ENCODE measurements at places on chromosomes 11 and 22.

DNA sequence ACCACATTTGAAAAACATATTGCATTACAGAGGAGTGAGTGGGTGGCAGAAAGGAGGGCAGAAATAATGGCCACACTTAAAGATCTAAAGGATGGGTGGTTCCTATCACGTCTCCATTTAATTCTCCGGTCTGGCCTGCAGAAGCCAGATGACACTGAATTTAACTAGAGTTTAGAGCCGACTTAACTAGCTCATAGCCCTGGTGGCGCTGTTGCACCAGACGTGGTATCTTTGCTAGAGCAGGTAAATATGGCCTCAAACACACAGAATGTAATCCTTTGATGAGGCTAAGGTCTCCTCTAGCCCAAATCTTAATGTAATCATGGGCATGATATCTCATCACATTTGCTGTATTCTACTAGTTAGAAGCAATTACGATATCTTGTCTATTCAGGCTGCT lies 51.5 kb upstream of the GAL start:
- DNase-seq: peak; percentile 31

DNA sequence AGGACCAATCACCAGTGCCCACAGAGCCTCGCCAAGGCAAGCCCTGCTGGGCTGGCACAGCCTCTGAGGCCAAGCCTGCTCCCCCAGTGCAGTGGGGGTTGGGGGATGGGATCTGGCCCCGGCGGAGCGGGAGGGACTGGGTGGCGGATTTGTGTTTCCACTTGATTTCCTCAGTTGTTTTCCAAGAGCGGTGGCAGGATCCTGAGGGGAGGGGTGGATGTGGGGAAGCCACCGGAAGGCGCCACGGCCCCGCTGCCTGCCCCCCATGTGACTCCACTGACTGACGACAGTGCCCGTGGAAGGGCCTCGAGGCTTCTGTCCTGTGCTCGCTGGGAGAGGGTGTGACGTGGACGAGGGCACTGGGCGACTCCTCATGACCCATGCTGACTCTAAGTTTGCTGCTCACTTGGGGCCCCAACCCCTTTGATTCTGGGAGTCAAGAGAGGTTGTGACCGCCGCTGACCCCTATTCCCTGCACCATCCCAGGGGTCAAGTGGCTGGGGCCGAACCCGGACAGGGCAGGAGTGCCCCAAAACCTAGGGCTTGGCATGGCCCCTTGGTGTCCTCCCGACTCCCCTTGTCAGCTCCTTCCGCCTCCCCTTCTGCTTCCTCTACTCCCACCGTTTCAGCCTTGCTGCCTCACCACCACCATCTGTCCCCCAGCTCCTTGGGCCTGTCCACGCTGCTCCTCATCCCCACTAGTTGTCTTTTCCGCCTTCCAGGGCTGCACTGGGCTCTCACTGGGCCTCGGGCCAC lies 23.5 kb upstream of the PICK1 start:
- DNase-seq: no peak

- no peak for DNase-seq
Measured at GRCh38 chr11:120217941-120218694, 7.3 kb downstream of the OAF start.

DNA sequence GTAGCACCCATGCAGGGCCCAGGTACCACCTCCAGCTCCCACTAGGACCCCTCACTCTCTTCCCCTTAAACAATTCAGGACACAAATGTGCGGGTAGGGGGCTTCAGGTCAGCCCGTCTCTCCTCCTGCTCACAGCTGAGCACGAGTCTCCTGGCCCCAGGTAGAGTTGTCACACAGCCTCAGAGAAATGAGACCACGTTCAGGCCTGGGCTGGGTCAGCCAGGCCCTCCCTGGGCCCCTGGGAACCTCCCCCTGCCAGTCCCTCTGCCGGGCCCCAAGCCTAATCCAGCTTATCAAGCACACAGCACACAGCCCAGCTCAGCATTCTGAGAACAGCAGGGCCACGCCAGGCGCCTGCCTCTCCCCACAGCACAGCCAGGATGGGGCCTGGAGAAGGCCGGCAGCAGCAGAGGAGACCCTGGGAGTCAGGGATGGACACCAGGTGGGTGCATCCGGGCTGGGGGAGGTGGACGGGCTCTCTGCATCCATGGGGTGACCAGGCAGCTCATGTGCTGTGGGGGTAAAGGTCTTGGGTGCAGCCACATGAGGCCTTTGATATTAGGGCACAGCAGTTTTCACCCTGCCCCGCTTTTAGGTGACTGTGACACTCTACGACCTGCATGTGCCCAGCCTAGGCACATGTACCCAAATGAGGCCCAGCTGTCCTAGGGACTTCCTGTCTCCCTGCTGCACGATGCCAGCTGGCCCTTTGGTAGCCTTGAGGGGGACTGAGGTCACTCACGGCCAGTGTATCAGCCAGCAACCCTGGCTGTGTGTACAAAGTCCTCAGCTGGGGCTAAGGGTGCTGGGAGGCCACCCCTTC lies 87.0 kb downstream of the MORC2 start:
- DNase-seq: no peak

- DNase-seq: no peak
Measured at GRCh38 chr11:134497586-134497985, 85.5 kb upstream of the B3GAT1 start.

DNA sequence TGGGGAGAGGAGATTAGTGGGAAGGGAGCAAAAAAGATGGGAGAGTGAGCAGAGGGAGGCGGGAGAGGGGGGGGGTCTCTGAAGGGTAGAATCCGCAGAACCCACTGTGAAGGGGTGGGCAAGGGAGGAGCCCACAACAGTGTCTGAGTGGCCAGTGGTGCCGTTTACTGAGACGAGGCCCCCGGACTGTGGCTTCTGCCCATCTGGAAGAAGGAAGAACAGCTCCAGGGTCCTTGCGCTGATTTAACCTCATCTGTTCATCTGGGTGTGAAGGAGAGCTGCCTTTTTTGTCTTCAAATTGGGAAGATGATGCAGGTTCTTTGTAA lies 45.7 kb upstream of the ANO1 start:
- no peak for DNase-seq

DNA sequence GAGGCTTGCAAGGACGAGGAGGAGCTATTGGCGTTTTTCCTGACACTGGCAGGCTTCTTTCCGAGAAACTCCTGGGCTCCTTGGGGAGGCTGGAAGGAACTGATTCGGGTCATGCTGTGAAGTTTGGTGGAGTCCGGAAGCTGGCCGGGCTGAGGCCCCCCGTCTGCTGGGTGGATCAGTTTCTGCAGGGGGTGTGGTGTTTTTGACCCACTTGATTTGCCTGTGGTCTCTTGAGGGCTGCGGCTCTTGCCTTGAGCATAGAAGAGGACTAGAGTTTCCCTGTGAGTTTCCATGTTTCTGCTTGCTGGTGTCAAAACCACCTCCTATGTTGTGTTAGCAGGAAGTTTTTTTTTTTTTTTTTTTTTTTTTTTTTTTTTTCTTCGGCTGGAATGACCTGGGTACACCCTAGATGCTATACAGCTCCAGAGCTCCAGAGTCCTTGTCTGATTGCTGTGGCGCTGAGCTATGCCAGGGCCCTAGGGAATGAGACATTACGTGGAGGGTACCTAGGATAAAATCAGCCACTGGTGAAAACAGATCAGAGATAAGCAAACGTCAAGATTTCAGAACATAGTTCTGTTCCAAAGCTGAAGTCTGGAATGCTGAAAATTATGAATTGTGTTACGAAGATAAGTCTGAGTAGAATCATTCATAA lies 728 bp downstream of the TBC1D22A start:
- DNase-seq: no peak

GRCh38 chr11:87022738-87023137 lies 15.0 kb upstream of the TMEM135 start:
- no peak for DNase-seq

- no peak for DNase-seq
Measured at GRCh38 chr11:31922450-31922849, 111.3 kb upstream of the PAX6 start.

DNA sequence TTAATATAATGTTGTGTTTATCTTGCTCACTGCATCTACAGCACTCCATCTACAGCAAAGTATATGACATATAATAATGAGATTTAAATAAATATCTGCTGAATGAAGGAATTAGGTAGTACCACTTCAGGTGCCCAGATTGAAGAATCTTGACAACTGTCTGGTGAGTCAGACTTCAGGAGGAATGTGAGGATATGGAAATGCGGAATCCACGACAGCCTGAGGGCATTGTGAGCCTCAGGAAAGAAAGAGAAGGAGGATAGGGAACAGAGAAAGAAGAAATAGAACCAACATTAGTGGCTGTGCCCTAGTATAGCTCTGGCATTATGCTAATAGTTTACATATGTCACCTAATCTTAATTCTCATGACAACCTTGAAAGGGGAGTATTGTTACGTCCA lies 304.4 kb downstream of the AASDHPPT start:
- no peak for DNase-seq

GRCh38 chr11:127693686-127694085 lies 693.1 kb upstream of the KIRREL3 start:
- DNase-seq: no peak

DNA sequence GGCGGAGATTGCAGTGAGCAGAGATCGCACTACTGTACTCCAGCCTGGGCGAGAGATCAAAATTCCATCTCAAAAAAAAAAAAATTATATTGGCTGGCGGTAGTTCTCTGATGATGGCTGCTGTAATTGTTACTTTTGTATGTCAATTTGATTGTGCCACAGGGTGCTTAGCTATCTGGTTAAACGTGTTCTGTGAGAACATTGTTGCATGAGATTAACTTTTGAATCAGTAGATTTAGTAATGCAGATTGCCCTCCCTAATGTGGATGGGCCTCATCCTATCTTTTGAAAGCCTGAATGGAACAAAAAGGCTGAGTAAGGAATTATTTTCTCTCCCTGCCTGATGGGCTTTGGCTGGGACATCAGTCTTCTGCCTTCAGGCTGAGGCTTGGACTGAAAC lies 654.2 kb downstream of the OPCML start:
- DNase-seq: no peak

DNA sequence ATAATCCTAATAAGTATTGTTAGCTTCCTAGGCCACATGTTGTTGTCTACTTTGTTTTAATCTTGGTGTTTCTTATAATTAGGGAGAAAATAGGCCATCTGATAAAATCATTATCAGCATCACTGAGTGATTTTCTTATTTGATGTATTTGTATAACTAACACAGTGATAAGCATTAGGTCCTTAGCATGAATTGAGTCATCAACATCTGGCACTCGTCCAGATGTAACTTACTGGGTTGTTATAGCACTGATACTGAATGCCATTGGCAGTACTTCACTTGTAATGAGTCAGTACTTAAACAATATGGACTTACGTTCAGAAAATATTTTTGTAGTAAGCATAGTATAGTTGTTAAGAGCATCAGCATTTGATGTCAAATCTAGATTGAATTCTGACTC lies 16.2 kb downstream of the API5 start:
- DNase-seq: peak; percentile 78

DNA sequence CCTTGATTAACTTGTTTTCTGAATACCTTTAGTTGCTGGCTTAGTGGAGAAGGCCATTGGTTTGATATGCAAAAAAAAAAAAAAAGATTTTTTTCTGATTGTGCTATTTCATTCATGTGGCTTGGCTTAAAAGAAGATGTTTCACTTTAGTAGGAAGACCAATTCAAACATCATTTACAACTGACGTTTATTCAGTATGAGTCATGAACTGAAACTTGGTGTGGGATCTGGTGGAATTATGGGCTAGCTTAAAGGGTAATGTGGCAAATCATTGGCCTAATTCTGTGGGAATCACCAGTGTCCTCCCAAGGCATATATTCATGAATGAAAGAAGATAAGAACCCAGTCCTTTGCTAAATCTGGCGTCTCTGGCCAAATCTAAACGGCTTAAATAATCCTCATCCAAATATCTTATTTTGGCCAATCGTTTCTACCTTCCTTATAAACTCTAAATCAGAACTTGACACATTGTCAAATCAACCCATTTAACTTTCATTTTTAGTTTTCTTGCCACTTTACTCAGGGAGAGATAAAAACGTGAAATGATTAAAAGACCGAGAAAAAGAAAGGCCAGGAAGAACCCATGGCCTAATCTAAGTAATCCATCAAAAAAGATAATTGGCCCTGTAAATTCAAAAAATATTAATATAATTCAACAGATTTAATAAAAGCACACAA lies 77.0 kb downstream of the DDIAS start:
- peak; percentile 60 for DNase-seq

DNA sequence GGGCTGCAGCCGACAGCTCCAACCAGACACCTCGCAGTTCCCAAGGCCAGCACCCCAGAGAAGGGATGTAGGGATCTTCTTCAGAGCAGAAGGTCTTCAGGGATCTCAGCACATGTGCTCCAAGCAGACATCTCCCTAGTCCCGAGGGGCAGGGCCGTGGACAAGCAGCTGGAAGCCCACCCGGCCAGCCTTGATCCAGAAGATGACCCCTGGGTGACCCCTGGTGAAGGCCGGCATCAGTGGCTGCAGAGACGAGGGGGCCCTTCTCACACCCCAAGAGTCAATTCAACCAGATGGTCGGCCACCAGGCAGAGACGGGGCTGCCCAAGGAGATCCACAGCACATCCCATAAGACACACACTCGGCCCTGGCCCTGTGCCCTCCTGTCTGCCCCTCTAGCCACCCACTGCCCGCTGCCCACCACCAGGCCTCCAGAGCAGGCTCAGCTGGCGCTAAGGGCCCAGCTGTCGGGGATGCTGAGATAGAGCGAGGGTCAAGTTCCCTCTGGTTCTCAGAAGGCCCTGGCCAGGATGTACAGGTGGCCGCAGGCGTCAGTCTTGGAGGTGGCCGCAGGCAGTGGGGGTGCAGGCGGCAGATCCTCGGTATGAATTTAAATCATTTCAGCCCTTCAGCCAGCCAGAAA lies 168.3 kb downstream of the BRD1 start:
- no peak for DNase-seq

DNA sequence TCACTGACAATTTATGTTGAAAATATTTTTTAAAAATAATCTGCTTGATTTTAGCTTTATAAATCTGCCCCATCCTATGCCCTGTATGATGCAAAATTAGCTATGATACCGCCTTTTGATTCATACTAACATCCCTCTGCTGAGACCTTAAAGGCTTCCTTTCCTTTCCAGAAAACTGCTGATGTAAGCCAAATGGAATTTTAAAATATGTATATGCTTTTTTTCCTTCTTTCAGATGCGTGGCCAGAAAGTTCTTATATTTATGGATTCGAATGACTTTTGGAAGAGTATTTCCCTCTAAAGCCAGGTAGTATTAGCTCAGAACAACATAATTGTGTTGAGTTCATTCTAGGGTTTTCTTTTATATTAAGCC lies 34.5 kb downstream of the SFI1 start:
- no peak for DNase-seq

DNA sequence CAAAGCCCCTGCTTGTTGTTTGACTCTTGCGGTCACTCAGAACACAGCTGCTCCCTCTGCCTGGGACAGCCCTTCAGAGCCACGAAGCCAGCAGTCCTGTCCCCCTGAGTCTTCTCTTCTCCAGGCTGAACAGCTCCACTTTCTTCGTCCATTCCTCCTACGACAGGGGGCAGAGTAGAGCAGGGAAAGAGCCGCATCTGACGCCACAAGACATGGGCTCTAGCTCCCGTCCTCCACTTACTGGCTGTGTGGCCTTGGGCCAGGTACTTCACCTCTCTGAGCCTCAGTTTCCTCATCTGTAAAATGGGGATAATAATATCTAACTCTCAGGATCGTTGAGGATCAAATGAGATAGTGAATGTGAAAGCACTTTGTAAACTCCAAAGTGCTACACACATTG lies 29.9 kb downstream of the CHRDL2 start:
- DNase-seq: no peak

- no peak for DNase-seq
Measured at GRCh38 chr11:128704517-128704916, 10.6 kb downstream of the FLI1 start.
